ENCODE measurements at places on chromosomes 3 and 15.

- no peak for DNase-seq
Measured at GRCh38 chr3:75342425-75342824, 321.7 kb upstream of the FRG2C start.

DNA sequence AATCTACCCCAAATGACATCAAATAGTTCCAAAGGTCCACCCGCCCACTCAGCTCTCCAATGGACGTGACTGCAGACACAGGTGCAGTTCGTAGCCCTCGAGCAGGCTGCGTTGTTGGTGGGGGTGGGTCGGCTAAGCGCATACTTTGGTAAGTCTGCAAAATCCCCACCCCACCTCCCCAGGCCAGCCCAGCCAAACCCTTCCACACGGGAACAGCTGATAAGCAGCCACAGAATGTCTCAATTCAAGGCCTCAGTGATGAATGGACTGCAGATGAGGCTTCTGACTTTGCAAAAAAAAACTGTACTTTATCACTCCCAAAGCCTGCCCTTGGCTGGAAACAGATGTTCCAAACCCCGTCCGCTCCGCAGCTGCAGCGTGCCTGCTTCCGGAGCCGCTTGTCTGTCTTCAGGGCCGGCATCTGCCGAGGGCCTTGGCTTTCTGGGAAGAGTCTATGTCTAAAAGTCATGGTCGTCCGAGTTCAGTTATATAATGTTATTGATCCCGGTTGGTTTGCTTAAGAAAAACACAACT is 38.2 kb downstream of the PCSK6 start:
- DNase-seq: no peak

- DNase-seq: no peak
Measured at GRCh38 chr15:70225416-70225815, 127.7 kb upstream of the TLE3 start.

- DNase-seq: no peak
Measured at GRCh38 chr3:107394502-107394901, 17.3 kb downstream of the CCDC54 start.

DNA sequence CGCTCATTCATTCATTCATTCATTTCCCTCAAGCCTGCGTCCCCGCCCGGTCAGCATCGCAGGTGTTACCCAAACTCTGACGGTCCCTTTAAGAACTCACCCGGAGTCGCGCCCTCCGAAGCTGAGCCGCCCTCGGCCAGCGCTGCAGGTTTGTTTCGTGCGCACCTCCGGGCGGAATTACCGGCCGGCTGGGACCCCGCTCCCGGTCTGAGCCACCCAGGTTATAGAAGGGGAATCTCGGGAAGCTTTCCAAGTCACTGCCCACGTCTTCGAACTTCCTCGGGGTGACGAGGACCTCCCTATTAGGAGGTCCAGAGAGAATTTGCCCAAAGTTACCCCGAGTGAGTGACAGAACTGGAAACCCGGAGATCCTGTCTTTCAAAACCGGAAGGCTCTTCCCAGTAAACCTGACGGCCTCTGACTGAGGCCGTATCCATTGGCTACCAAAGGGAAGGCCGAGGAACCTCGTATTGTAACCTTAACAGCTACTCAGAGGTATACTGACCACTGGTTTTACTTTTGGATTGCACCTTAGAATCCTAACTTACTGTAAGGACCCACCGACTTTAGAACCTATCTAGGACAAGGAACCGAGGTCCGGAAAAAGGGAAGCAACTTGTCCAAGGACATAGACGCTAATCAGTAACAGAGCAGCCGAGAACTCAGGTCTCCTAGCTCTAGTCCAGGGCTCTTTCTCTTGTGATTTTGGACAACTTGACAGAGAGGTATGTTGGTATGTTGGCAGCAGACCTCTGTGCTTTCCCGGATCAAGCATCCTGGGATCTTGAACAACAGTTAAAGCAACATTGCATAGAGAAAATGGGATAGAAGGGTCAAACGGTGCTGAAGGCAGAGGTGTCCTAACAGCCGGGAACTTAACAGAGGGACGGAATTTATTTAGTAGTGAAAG is 788 bp upstream of the DLG1 start:
- peak; percentile 49 for DNase-seq

DNA sequence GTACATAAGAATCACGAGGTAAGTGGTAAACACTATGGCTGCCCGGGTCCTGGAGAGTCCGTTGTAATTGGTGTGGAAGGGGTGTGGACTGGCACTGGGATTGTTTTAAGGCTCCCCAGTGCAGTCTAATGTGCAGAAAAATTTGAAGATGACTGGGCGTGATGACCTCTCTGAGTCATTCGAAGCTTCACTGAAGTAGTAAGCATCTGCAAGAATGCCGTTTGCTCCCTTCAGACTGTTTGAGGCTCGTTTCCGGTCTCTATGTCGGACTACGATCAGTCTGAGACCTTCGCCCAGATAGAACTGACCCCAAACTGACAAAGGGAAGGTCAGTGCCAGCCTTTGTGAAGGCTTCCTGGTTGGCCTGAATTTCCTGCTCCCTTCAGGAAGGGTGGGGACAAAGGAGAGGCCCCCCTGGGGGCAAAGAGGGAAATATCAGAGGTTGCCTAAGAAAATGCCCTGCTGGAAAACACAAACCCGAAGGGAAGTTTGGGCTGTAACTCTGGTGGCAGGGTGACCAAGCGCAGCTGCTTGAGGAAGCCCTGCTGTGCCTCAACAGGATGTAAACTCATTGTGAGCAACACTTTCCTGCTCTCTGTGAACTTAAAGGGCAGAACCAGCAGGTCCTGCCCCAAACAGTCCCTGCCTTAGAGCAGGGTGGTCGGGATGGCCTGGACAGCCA is 34.6 kb downstream of the BTD start:
- DNase-seq: no peak

DNA sequence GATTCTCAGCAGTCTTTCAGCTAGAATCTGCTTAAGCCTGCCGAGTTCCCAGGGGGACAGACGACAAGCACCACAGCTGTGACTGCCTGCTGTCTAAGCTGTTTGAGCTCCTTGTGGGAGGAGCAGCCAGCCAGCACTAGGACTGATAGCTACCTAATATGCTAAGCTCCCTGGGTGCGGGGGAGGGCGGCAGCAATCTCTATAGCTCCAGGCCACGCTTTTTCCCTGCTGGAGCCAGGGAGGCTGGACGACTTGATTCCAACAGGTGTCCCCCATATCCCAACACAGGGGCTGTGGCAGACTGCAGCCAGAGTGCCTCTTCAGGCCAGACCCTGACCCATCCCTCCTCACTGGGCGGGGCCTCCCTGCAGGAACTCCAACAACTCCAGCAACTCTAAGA is 134.1 kb upstream of the ARPP21 start:
- no peak for DNase-seq

GRCh38 chr3:45595364-45596195 is 1.0 kb downstream of the LIMD1 start:
- DNase-seq: no peak

DNA sequence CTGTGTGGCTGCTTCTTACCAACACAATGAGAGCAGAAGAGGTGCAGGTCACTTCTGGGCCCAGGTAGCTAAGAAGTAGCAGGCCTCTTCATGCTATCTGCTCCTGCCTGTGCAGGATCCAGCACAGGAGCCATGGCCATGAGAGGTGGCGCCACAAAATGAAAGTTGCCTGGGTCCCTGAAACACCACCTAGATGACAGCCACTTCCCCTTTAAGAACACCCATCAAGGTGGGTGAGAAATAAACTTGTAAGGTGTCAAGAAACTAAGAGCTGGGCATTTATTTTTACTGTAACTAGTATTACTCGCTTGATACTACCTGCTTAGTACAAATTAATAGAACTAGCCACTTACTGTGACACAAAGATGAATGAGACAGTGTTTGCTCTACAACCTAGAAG is 484.6 kb upstream of the TBL1XR1 start:
- no peak for DNase-seq

DNA sequence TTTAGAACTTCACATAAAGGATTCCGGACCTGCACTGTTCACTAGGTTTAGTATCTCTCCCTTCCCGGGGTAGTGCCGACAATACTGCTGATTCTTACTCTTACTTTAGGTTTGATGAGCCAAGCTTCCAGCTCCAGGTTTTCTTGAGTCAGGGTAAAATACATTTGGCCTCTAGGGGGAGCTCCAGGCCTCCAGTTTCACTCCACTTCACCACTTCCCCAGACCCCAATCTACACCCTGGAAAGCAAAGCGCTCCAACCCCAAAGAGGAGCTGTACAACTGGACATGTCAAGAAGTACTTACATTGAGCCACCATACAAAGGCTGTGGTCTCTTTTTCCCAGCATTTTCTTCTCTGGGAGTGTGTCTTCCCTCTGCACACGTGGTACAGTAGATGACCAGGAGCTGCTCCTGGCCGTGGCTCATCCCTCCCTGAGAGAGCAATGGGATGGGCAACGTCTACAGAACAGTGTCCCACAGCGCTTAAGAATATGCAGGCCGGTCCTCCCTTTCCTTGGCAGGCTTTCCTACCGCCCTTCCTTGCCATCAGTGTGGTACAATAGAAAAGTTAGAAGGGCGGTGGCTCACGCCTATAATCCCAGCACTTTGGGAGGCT is 93.9 kb upstream of the CCDC80 start:
- DNase-seq: peak; percentile 37

DNA sequence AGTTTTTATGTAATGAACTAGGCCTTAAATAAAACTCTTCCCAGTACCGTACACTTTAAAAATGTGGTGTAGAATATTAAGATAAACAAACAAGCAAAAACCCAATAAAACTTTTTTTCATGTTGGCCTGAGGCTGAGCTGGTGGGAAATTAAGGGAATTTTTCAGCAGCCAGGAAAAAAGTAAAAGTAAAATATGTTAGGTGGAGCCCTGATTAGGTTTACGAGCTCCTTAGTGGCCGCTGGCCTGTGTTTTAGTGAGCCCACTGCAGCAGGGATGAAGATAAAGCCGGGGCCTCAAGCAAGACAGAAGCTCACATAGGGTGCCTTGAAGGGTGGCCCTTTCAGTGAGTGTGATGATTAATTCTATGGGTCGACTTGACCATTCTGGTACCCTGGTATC is 16.1 kb upstream of the ARL14 start:
- DNase-seq: no peak

DNA sequence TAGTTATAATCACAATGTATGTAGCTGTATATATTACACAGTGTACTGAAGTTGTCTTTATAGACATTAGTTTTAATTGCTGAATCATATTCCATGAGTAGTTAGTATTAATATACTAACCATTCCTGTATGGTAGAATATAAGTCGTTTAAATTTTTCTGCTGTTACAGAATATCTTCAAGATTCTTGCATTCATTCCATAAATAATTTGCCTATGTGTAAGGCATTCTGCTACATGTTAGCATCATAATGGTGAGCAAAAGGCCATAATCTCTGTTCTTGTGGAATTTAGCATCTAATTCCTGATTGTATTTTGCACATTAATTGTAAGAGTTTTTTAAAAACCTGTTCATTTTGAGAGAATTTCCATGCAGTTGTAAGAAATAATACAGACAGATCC is 14.1 kb downstream of the GYG1 start:
- DNase-seq: no peak
